Tracheal epithelial cell (primary cell): ENCODE measurements at places on chromosomes 2 and 18. TPM values are rescaled to one million over a fixed set of nuclear protein-coding genes. Genes with fewer than 3 reads are reported as not detected.

Gene L3MBTL4
- total RNA-seq, result 0.21 and 1.9 TPM in 2 replicates

Gene MBOAT2
- 69.6 and 139 TPM in 2 replicates for total RNA-seq

Gene NCL
- 160 and 163 TPM in 2 replicates for total RNA-seq

Gene C2orf66
- 0.24 and 0.43 TPM in 2 replicates for total RNA-seq

Gene TRPM8
- 0.96 TPM in 1 of 2 replicates, not detected in the other for total RNA-seq

Gene RAB11FIP5
- total RNA-seq, result 35.8 and 45.3 TPM in 2 replicates

Gene TMEM37
- 0.72 TPM in 1 of 2 replicates, not detected in the other for total RNA-seq

Gene LIMS2
- under 0.01 TPM in 1 of 2 replicates, not detected in the other for total RNA-seq

Gene STPG4
- 0.24 TPM in 1 of 2 replicates, not detected in the other for total RNA-seq

Gene PRKRA
- 52.5 and 70.8 TPM in 2 replicates for total RNA-seq

Gene CIB4
- not detected in 2 replicates for total RNA-seq

Gene STARD6
- 0.43 TPM in 1 of 2 replicates, not detected in the other for total RNA-seq

Gene NCKAP5
- total RNA-seq, result 0.43 and 0.96 TPM in 2 replicates

Gene LINC00305
- not detected in 2 replicates for total RNA-seq
